Colonic mucosa (tissue), 4 donors: ENCODE measurements at places on chromosomes 1 and 21. TPM values are rescaled to one million over a fixed set of nuclear protein-coding genes. Genes with fewer than 3 reads are reported as not detected.

DNA sequence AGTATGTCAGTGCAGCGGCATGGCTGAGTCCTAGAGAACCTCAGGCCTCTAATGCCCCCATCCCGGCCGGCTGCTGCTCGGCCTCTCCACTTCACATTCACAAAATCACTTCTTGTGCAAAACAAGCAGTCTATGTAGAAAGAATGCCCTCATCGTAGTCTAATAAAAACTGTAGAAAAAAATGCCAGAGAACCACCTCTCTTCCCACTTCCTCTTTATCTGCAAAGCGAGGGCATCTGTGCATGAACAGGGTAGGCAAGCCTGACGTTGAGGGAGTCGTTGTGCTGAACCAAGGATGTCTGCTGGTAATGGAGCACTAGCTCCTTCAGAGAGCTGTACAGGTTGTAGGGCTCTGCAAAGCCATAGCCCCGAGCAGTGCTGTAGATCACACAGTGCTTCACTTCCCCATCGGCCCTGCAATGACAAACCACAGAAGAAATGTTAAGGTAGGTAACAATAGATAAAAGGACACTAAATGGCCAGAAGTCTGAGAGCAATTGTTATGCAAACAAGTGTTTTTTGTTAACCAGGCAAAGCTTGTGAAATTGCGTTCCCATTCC is 88.9 kb downstream of the PIK3R3 start:
- no peak for DNase-seq
- no peak overlapping the region for H3K4me3 ChIP-seq
- H3K27ac ChIP-seq, result no peak overlapping the region
- no peaks in the 10 kb centered on the region for H3K27me3 ChIP-seq
- H3K36me3 ChIP-seq, result no peaks in the 10 kb centered on the region
- H3K4me1 ChIP-seq, result peaks cover 4% of the 10 kb centered on the region

- no peak overlapping the region for H3K27ac ChIP-seq
- H3K36me3 ChIP-seq, result no peaks in the 10 kb centered on the region
- H3K4me1 ChIP-seq, result no peaks in the 10 kb centered on the region
- no peak for DNase-seq
Measured at GRCh38 chr1:184682956-184683355, 71.7 kb downstream of the EDEM3 start.

DNA sequence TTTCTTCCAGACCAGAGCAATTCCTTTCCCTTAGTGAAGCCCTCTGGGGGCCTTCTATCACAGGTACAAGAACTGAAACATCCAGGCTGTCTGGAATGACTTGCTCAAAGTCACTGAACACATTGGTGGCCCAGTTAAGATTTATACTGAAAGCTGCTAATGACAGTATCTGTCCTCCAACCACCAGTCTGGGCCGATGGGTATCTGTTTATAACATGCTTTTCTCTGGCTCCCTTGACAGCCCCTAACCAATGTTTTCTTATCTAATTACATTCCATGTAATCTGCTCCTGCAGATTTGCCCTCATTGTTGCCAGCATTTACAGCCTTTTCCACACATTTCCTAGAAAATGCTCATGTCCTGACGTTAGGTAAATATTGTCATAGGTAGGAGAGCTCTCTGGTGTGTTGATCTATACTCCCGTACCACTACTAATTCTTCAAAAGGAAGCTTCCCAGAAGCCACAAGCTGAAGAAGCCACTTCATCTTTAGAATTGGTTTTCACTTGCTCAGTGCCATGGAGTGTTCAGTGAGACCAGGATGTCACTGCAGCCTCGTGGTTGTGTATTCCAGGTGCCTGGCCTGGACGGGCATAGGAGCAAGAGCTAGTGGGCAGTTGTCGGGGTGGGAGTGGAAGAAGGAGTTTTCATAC is 163.9 kb downstream of the TSEN15 start:
- no peaks in the 10 kb centered on the region for H3K4me1 ChIP-seq
- no peak for DNase-seq
- no peak overlapping the region for H3K4me3 ChIP-seq

DNA sequence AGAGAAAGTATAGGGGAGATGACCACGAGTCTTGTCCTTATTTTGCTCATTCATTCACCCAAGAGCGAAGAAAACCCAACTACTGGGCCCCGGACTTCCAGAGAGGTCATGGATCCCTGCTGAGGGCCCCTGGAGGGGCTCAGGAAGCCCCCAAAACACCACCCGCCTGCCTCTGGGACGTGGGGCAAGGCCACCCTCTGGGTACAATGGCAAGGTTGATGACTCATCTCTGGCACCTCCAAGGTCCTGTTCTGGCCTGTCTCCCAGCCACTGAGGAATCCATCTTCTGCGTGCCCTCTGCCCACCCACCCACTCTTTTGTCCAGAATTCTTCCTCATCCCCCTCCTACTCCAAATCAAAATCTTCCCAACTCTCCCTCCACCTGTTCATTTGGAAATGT is 21.3 kb upstream of the PRDM15 start:
- no peak overlapping the region for H3K27ac ChIP-seq
- H3K4me1 ChIP-seq, result no peaks in the 10 kb centered on the region
- H3K27me3 ChIP-seq, result no peaks in the 10 kb centered on the region
- DNase-seq, result no peak
- no peak overlapping the region for H3K4me3 ChIP-seq
- H3K36me3 ChIP-seq, result no peaks in the 10 kb centered on the region

GRCh38 chr1:162029157-162029556 is 5.5 kb upstream of the OLFML2B start:
- peaks cover 3% of the 10 kb centered on the region for H3K27me3 ChIP-seq
- H3K4me3 ChIP-seq, result no peak overlapping the region
- DNase-seq, result no peak
- no peaks in the 10 kb centered on the region for H3K4me1 ChIP-seq

The ASH1L gene
- 37.7 TPM for total RNA-seq

The HES3 gene
- total RNA-seq, result not detected

- H3K4me1 ChIP-seq, result no peaks in the 10 kb centered on the region
- H3K27ac ChIP-seq, result no peak overlapping the region
- H3K27me3 ChIP-seq, result no peaks in the 10 kb centered on the region
- DNase-seq, result no peak
Measured at GRCh38 chr1:94654459-94654858, 112.9 kb upstream of the F3 start.

DNA sequence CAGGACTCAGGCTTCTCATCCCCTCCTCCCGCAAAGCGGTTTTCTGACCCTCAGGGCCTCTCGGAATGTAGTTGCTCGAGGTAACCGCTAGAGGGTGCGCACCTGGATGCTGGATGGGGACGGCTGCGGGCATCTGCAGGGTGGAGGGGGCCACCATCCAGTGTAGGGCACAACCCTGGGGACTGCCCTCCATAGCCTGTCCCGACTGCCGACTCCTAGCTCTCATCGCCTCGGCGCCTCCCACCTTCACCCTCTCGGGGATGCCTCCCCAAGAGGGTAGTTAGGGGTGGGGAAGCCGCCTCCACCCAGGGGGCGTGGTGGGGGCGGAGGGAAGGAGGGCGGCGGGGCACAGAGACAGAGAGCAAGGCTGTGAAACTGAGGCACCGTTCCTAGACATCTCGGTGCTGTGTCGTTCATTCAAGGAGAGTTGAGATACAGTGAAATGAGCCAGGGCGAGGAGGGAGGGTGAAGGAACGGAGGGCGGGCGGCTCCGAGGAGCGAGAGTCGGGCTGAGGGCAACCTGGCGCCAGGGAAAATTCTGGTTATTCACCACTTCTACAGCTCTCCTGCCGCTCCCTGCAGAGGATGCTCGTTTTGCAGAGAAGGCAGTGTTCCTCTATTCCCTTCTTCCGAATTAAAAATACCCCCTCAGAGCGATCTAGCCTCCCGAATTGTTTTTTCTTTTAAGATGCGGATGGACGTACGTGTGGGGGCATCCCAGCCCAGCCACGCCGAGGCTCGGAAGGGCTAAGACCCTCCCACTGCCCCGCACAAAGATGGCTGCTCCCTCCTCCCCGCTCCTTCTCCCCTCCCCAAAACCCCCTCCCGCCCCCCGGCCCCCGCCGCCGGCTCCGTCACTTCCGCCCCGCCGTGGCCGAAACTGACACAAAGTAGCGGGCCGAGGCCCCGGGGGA is at the start of gene ATP8B2:
Gene ATP8B2, plus strand, starts transcription at position 857 of the 914 bp plus-strand sequence. CDS start 2,617 bp downstream, outside the sequence.
- peak within 1 kb of the TSS; percentile 46 for H3K4me3 ChIP-seq
- H3K36me3 ChIP-seq, result no peaks in the 10 kb centered on the region
- peak within 1 kb of the TSS; percentile 86 for H3K27ac ChIP-seq
- peaks cover 12% of the 10 kb centered on the region for H3K4me1 ChIP-seq
- H3K27me3 ChIP-seq, result peaks cover 10% of the 10 kb centered on the region

The KCNE2 gene
- 0.24 TPM for total RNA-seq

The CFAP141 gene
- total RNA-seq, result not detected

- H3K4me1 ChIP-seq, result peaks cover 31% of the 10 kb centered on the region
- H3K27me3 ChIP-seq, result no peaks in the 10 kb centered on the region
- DNase-seq, result peak; percentile 67
- H3K4me3 ChIP-seq, result no peak overlapping the region
- H3K27ac ChIP-seq, result peak overlapping the region; percentile 76
Measured at GRCh38 chr1:208178091-208178529, 66.1 kb downstream of the PLXNA2 start.

The NEXN gene
- 10.9 TPM for total RNA-seq

- no peak overlapping the region for H3K4me3 ChIP-seq
- H3K4me1 ChIP-seq, result no peaks in the 10 kb centered on the region
- H3K27ac ChIP-seq, result no peak overlapping the region
- H3K36me3 ChIP-seq, result no peaks in the 10 kb centered on the region
- no peak for DNase-seq
Measured at GRCh38 chr1:192382758-192383157, 66.0 kb downstream of the RGS21 start.

GRCh38 chr1:219041141-219041540 is 132.5 kb upstream of the LYPLAL1 start:
- no peaks in the 10 kb centered on the region for H3K36me3 ChIP-seq
- no peak overlapping the region for H3K4me3 ChIP-seq
- no peak for DNase-seq
- no peaks in the 10 kb centered on the region for H3K27me3 ChIP-seq
- no peaks in the 10 kb centered on the region for H3K4me1 ChIP-seq

GRCh38 chr21:39452207-39452969 is 618 bp downstream of the SH3BGR start:
- DNase-seq, result no peak
- H3K27ac ChIP-seq, result no peak overlapping the region
- no peaks in the 10 kb centered on the region for H3K36me3 ChIP-seq

- H3K27me3 ChIP-seq, result no peaks in the 10 kb centered on the region
- H3K36me3 ChIP-seq, result no peaks in the 10 kb centered on the region
- no peak overlapping the region for H3K27ac ChIP-seq
- no peak overlapping the region for H3K4me3 ChIP-seq
- DNase-seq, result no peak
Measured at GRCh38 chr1:225737866-225738265, 39.8 kb upstream of the SRP9 start.

GRCh38 chr1:119314001-119314796 is 54.4 kb upstream of the HAO2 start:
- H3K36me3 ChIP-seq, result no peaks in the 10 kb centered on the region
- no peaks in the 10 kb centered on the region for H3K4me1 ChIP-seq
- H3K27ac ChIP-seq, result no peak overlapping the region

DNA sequence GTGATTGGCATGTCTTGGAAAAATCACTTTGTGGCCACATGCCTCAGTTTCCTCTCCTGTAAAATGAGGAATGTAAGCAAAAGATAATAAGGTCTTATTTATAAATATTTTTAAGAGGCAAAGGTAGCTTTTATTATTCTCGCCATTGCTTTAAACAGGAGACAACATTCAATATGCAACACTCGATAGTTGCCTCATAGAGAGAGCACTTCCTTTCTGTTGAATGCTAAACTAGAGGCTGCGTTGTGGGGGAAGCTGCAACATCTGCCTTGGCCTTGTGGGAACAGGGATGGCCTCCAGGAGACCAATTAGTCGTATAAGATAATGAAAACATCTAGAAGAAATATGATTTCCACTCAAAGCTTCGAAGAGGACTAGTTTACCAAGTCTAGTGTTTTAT is 3.5 kb downstream of the OSCP1 start:
- H3K27ac ChIP-seq, result no peak overlapping the region
- H3K36me3 ChIP-seq, result no peaks in the 10 kb centered on the region
- DNase-seq, result no peak

DNA sequence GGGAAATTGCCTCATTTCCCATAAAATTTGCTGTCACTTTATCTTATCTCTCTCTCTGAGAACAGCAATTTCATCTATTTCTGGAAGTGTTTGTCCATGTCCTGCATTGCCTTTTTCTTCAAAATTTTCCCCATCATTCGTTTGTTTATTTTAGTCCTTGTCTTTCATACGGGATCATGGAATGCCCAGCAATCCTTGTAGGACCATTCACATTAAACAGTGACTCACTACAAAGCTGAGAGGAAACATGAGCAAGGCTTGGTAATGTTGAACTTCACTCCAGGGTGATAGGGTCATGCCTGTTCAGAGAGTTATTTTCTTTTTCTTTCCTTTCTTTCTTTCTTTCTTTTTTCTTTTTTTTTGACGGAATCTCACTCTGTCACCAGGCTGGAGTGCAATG is 32.2 kb upstream of the HNRNPU start:
- H3K4me3 ChIP-seq, result no peak overlapping the region
- DNase-seq, result no peak
- H3K4me1 ChIP-seq, result no peaks in the 10 kb centered on the region
- H3K27ac ChIP-seq, result no peak overlapping the region
- no peaks in the 10 kb centered on the region for H3K27me3 ChIP-seq

DNA sequence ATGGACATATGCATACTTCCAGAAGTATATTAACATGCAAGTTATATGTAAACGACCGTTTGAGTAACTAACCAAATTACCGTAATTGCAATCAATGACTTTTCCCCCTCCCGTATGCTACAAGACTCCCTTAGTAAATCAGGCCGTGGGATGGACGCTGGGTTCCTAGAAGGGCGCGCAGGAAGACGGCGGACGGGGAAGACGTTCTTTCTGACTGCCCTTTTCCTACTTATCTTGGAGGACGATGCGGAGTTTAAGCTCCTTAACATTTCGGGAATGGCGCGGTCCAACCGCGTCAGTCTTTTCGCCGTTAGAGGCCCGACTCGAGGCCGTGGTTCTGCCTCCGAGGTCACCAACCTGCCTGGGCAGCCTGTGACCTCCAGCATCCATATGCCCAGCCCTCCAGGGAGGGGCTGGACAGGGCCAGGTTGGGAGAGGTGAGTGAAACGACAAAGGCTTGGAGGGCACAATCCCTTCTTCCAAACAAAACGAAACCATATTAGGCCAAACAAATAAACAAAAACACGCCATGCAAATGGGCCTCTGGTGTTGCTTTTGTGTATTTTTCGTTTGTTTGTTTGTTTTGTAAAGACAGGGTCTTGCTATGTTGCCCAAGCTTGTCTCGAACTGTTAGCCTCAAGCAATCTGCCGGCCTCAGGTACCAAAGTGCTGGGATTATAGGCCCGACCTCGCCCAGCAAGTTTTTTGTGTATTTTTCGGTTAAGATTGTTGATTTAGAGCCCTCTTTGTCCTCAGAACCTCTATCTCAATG is 873 bp upstream of the PI4KB start:
- H3K4me3 ChIP-seq, result peak overlapping the region; percentile 92
- H3K36me3 ChIP-seq, result no peaks in the 10 kb centered on the region
- H3K27ac ChIP-seq, result peak overlapping the region; percentile 89
